Peyer's patch (tissue), 4 donors: ENCODE measurements at places on chromosomes 4 and X.

DNA sequence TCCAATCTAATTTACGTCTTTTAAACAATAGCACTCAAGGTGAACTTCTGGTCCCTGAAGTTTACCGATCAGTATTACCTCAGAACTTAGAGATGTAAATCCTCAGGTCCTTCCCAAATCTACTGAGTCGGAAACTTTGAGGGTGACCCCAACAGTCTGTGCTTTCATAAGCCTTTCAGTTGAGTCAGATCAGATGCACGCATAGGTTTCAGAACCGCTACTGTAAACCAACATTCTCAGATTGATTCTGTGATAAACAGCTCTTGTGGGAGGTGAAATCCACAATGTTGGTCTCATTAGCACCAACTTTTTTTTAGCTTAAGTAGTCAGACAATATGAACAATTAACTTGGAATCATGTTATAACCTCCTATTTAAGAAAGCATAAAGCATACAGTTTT lies 86.0 kb downstream of the WWC2 start:
- no peak for DNase-seq

DNA sequence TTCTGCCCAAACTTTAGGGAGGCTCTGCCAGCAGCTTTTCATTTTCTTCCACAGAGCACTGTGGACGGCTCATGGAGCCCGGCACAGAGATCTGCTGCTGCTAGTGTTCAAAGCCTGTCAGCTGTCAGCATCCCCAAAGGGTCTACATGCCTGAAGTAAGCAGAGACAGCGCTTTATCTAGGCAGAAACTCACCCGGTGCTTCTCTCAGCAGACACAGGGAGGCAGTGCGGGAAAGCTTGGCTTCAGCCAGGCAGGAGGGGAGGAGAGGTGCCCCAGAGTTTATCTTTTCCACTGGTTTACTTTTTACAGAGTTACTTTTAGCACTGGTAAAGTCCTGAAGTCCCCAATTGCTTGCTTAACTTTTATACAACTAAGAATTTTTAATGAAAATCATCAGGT lies 339.3 kb downstream of the NKX6-1 start:
- DNase-seq = no peak

GRCh38 chrX:112279940-112280339 lies 197.4 kb upstream of the TRPC5 start:
- no peak for DNase-seq

DNA sequence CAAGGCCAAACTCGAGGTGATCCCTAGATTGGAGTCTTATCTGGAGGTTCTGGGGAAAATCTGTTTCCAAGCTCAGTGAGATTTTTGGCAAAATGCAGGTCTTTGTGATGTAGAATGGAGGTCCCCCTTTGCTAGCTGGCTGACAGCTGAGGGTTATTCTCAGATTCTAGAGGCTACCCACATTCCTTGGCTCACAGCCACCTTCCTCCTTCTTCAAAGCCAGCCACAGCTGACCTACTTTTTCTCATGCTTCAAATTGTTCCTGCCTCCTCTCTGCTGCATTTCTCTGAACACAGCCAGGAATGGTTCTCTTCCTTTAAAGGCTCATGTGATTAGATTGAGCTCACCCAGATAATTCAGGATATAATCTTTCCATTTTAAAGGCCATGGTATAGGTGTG lies 86.9 kb downstream of the VCX3A start:
- DNase-seq = no peak

DNA sequence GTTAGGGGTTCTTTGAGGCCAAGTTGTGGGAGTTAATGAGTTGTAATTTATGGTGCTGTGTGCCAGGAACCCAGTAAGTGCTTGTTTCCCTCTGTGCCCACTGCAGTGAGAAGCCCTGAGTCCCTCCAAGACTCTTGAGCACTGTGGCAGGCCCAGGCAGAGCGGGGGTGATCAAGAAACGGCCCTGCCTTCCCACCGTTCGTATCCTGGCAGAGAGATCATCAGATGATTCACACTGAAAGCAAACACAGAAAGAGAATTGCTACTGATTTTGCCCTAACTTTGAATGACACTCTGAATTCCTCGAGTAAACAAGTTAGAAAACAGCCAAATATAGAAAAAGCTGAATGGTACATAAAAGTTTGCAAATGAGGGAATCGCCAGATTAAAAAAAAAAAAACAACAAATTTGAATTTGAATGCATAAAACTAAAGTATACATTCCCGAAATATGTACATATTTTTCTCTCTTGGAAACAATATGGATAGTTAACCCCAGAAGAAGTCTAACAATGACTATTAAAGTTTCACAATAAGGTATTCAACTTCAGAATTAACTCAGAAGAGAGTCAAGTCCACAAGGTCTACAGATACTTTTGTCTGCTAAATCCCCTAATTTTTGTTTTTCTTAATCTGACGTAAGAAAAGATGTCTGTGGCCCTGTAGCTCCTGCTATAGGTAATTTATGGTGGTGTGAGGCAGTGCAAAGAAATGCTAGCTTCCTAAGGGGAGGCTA lies 71.8 kb downstream of the AFAP1 start:
- DNase-seq = no peak

DNA sequence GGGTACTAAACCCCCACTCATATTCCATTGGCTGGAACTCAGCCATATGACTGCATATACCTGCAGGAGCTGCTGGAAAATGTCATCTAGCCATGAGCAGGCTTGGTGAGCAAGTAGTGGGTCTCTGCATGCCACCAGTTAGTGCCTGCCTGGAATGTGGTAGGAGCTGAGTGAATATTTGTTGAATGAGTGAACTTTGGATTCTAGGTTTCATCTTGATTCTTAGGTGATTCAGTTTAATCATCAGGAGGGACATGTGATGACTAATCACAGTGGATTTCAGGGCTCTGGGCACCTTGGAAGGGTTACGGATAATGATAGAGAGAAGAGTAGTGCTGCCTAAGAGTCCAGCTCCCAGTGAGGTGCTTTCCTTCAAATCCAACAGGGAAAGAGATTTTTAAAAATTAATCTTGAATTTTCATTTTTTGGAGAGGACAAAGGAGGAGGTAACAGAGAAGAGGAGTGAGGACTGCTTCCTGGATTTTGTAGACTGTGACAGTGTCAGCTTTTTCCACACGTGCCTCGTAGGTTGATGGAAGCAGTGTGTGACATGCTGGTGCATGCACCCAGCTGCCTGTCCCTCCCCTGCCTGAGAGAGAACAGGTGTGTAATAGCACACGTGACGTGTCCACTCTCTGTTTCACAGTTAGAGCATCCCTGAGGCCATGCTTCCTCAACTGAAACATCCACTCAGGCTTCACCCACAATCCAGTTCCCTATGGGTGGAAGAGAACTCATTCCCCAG lies 30.4 kb downstream of the NHS start:
- no peak for DNase-seq

DNA sequence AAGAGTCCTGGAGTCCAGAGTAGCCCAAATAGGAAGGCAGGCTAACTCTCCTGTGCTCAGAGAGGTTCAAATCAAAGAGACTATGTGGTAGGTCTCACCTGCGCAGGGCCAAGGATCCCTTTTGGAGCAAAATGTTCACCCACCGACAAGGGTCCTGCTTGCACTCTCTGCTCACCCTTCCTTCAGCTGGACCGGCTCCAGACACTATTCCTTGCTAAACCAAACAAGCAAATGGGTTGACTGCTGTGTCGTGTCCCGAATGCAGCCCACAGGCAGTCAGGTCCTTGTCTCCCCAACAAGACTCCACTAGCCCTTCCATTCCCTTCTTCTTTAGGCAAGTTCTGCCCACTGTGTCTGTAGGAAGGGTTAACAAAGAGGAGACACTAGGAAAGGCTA lies 760 bp downstream of the TRMT2B start:
- DNase-seq = no peak

GRCh38 chr4:165627128-165627527 lies 245.9 kb upstream of the TLL1 start:
- DNase-seq = no peak

DNA sequence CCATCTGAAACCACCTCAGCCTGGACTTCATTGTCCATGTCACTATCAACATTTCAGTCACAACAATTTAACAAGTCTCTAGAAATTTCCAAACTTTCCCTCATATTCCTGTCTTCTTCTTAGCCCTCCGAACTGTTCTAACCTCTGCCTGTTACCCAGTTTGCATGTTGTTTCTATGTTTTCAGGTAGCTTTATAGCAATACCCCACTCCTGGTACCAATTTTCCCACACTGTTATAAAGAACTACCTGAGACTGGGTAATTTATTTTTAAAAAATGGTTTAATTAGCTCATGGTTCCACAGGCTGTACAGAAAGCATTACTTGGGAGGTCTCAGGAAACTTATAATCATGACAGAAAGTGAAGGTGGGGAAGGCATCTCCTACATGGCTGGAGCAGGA lies 679.2 kb upstream of the FRG1 start:
- no peak for DNase-seq

DNA sequence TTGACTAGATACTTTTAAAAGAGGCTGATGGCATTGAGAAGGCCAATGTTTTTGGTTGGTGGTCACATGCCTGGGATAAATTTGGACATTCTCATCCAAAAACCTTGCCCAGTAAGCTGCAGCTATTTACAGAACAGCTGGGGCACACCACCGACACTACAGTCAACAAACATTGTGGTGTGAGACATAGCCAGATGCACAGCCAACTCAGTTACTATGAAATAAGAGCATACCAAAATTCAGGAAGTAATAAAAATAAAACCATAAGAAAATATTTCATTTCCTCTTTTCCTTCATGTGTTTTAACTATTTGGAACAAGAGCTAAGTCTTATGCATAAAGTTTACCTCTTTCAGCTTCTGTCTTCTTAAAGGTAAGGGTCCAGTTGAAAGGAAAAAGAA lies 8.8 kb downstream of the PPM1K start:
- DNase-seq = no peak

DNA sequence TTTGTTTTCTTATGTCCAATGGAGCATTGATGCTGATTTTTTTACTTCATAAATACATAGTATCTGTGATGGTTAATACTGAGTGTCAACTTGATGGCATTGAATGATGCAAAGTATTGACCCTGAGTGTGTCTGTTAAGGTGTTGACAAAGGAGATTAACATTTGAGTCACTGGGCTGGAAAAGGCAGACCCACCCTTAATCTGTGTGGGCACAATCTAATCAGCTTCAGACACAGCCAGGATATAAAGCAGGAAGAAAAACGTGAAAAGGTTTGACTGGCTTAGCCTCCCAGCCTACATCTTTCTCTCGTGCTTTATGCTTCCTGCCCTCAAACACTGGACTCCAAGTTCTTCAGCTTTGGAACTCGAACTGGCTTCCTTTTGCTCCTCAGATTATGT lies 230.6 kb upstream of the SPRY1 start:
- no peak for DNase-seq

DNA sequence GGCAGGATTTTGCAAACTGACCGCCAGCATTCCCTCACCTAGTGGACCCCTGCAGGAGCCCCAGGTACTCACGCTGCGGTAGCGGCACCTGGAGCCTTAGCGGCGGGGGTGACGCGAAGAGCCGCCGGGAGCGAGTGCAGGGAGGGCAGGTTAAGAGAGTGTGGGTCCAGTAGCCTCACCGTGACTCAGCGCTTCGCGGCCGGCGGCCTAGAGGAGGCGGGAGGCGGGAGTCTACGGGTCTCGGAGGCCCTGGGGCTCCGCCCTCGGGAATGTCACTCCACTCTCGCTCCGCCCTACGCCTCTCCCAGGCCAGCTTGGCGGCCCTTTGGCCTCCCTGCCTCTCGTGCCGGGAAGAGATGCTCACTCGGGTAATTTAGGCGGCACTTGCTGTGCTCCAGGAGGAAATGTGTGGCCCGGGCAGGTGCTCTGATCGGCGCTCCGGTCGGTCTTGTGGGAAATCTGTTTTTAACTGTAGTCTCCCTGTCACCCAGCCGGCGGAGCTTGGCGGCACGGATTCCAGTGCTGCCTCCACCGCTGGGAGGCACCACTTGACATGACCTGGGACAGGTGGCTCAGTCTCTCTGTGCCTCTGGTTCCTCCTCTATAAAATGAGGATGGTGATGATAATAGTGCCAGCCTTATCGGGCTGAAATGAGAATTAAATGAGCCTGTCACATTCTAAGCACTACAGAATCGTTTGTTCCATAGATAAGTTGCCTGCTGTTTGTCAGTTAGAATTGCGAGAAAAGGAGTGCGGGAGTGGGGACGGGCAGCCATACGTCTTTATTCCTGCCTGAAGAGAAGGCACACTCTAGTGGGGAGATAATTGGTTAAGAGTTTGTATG lies at the start of gene PIR:
Gene PIR (minus strand): TSS at position 216 of the 845 bp plus-strand sequence. CDS start 2,076 bp downstream, outside the sequence.
- peak; percentile 91 for DNase-seq

GRCh38 chr4:9994246-9994847 lies 26.9 kb downstream of the SLC2A9 start:
- DNase-seq = no peak

- no peak for DNase-seq
Measured at GRCh38 chr4:36320117-36320896, 38.9 kb downstream of the DTHD1 start.

- no peak for DNase-seq
Measured at GRCh38 chr4:37531151-37531550, 155.0 kb downstream of the RELL1 start.

DNA sequence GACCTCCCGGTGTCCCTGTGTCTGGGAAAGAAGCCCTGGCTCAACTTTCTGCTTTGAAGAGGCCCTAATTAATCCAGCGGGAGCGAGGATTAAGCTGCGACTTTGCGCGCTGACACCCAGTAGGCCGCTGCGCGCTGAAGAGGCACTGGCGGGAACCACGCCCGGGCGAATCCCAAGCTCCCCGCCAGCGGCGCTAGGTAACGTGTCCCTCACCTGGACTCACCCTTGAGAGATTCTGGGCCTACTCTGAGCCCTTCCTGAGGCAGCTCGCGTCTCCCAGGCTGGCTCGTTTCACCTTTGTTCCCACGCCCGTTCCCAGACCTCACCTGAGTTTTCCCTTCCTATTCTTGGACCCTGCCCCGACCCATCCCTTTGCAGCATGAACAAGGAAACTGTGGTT lies 616 bp upstream of the KLHL34 start:
- peak; percentile 71 for DNase-seq

DNA sequence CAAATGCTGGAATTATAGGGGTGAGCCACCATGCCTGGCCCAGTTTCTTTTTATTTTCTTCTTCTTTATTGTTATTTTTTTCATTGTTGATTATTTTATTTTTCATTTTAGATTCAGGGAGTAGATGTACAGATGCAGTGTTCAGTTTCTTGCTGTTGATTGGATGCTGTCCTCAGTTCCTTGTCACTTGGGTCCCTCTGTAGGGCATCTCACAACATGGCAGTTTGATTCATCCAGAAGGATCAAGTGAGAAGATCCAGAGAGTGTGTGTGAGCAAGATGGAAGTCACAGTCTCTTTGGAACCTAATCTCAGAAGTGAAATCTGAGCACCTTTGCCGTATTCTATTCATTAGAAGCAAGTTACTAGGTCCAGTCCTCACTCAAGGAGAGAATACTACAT lies 20.9 kb downstream of the HMGB3 start:
- no peak for DNase-seq

GRCh38 chrX:7076245-7076661 lies 71.3 kb upstream of the STS start:
- DNase-seq = no peak
